GM06990 (cell line): ENCODE measurements at places on chromosomes 1 and 21.

DNA sequence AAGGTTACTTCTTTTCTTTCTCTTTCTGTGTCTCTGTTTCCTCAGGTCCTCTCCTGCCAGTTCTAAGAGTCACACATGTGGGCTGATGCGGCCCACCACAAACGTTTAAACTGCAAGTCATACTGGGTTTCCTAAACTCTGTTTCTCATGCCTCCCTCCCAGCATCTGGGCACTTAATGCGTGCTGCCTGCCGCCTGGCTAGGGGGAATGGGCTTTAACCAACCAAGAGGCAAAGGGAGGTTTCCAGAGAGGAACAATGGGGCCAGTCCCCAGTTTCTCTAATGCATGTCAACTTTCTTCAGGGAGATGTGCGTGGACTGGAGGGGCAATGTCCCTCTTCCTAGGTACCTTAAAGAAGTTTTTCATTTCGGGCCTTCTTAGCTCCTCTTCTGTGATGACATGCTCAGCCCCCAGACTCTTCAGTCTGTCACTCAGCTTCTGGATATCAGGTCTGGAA is 19.9 kb upstream of the SRSF4 start:
- no peak for DNase-seq

DNA sequence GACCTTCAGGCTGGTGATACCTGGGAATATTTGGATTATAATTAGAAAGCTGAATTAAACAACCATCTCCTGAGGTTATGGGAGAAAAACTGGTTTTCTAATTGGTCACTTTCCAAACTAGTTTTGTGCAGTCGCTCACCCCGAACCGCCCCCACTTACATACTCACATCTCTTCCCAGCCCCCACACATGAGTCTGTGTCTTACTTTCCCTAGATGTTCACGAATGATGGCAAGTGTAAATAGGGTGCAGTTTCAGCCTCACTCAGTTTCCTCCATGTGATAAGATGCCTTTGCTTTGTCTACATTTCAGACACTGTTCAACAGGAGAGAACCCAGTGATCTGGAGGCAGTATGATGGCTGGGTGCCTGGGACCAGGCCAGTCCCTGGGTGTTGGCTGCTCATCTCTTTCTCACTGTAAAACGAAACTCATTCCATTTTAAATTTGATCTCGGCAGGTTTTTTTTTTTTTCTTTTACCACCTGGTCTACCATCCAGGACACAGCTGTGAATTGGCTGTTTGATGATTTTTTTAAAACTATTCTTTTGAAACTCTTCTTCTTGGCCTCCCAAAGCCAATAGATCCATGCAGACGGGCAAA is 164.3 kb upstream of the RAB4A start:
- DNase-seq = no peak

- DNase-seq = no peak
Observed at GRCh38 chr1:110541906-110542395, 23.0 kb upstream of the KCNA10 start.

GRCh38 chr1:119779869-119780356 is 11.2 kb upstream of the HMGCS2 start:
- DNase-seq = no peak

- no peak for DNase-seq
Observed at GRCh38 chr1:45926330-45926729, 122.9 kb downstream of the MAST2 start.

DNA sequence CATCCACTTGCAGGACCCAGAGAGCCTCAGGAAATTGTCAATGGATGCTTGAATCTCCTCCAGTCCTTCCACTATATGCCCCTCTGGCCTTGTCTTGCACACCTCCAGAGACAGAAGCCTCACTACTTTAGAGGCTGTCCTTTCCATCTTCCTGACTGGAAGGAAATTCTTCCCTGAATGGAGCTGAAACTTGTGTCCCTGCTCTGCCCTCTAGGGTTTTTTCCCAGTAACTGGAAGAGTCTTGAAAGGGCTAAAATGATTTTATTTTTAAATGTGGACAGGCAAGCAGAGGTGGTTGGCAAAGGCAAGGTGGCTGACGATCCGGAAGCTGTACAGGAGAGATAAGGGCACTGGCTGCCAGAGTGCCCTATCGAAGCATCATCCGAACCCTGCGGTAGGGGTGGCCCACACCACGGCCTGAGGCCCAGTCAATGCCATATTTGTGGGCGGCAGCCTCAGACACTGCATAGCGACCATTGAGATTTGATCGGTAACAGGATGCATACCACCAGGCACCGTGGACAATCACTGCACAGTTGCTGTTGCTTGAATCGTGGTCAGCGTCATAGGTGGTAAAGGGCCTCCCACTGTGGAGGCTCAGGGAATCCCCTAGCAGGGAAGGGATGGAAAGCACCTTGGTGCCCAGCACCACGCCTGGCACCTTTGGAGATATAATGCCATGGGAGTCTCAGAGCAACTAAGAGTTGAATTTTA is 2.3 kb upstream of the MAP3K6 start:
- no peak for DNase-seq

GRCh38 chr1:201877877-201878401 is 10.8 kb upstream of the SHISA4 start:
- no peak for DNase-seq

DNA sequence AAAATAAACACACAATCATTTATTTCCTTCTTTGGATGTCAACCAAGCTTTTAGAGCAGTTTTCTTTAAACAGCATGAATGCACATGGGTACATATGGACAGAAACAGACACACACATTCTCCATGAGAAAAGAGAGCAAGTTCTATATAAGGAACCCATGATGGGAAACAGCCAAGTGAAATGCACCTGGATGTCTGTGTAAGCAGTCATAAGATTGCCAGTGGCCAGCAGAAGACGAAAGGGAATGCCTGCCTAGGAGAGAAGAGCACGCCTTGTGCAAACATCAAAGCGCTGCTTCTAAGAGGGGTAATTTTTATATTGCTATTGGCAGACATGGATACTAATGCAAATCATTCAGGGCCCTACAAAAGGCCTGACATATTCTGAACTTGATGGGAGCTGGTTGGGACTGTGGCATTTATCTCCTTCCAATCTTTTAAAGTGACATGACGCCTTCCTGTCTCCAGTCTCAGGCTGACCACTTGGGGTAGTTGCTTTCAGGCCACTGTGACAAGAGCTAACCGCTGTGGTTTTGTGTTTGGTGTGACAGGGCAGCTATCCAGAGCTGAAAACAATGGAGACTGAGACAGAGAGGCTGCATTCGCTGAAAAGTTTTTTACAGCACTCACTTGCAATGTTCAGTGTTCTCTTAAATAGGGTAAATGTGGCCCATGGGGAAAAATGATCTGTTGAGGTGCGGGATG is 75.0 kb upstream of the DPT start:
- DNase-seq = no peak

DNA sequence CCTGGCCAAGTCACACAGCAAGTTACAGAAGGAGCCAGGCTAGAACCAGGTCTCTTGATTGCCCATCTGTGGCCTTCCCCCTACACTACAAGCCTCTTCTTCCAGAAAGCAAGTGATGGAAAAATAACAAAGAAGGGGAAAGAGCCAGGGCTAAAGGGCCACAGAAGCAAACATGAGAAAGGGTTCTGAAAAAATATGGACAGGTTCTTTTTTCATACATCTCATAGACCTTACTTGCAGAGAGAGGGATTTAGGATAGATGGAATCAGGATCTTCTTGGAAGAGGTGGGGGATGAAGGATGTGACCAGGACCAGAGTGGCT is 3.2 kb downstream of the RHBG start:
- no peak for DNase-seq

DNA sequence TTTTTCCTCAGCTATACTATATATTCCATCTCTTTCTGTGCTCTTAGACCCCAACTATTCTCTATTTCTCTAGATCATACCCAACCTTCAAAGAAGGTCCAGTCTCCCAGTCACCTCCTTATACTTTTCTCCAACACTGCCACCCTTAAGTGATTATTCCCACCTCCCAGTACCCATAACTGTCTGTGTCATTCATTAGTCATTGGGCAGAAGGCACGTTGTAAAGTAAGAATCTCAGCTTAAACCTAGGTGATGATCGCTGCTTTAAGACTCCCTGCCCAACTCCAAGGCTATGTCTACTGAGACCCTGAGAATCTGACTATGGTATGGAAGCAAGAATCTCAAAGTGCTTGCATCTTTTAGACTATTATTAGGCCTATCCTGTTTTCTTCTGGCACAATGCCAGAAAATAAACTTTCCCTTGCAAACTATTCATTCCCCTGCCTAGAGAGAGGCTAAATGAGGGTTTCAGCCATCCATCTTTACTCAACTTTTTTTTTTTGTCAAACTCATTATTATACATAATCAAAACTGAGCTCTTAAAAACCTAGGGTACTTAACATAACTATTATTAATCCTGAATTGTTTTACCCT is 174.3 kb upstream of the DPT start:
- no peak for DNase-seq

GRCh38 chr1:34923490-34923889 is 6.0 kb downstream of the DLGAP3 start:
- no peak for DNase-seq

GRCh38 chr1:243596431-243597062 is 253.5 kb downstream of the AKT3 start:
- DNase-seq = peak; percentile 57

GRCh38 chr1:84973498-84974334 is 23.2 kb downstream of the MCOLN2 start:
- DNase-seq = peak; percentile 57

GRCh38 chr1:153358691-153358975 is 979 bp downstream of the S100A9 start:
- DNase-seq = no peak

DNA sequence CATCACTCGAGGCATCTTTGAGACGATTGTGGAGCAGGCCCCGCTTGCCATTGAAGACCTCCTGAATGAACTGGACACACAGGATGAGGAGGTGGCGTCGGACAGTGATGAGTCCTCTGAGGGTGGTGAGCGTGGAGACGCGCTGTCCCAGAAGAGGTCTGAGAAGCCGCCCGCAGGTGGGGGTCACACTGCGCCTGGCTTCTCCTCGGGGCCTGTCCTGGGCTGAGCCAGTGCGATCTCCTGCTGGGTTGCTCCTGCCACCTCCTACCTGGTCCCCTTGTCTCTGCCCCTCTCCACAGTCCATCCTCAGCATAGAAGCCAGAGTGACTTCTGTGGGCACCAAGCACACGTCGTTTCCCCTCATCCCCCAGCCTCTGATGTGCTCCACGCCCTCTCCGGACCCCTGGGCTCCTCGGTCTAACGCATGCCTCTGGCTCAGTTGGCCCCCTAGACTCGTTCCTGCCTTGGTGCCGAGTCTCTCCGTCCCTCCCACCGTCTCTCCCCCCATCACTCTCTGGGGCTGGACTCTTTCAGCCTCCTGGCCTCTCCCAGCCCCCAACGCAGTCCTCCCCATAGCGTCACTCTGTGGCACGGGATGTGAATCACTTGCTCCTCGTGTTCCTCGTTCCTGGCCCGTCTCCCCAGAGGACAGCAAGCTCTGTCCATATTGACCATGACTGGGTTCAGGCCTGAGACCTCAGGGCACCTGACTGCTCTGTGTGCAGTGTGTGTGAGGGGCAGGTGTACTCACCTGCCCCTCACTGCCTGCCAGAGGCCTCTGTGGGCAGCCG is 8.7 kb downstream of the RRP1 start:
- no peak for DNase-seq

DNA sequence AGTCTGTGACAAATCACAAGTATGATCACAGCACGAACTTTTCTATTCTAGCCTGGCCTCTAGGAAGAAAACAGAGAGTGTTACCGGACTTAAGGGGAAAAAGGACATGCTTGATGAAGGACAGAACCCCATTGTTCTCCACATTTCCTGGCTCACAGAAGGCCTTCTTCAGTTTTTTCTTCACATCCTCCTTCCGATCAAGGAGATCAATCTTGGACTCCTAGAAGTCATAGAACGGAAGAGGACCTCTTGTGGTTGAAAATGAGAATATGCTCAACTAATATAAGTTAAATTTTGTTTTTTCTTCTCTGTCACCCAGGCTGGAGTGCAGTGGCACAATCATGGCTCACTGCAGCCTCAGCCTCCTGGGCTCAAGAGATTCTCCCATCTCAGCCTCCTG is 30.3 kb downstream of the YARS1 start:
- DNase-seq = no peak

- DNase-seq = no peak
Observed at GRCh38 chr1:206115791-206116190, 1.4 kb downstream of the AVPR1B start.

DNA sequence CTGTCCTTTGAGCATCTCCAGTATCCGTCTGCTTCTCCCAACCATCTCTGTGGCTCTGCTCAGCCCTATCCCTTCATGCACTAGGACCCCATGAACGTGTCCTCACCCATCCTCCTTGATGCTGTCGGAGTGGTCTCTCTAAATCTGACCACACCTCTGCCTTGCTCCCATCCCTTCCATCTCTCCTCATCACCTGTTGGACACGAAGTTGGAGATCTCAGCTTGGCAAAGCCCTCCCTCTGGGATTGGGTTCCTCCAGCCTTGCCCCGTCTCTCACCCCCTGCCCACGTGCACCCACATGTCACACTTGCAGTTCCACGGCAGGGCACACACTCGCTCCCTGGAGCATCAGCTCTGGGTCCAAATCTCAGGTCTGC is 135.7 kb downstream of the ACTL8 start:
- DNase-seq = no peak

- DNase-seq = no peak
Observed at GRCh38 chr1:15830258-15830657, 17.2 kb upstream of the SPEN start.

- peak; percentile 78 for DNase-seq
Observed at GRCh38 chr1:1137256-1138045, 21.6 kb upstream of the C1orf159 start.

- no peak for DNase-seq
Observed at GRCh38 chr1:71080230-71080738, 551 bp downstream of the ZRANB2 start.

- DNase-seq = no peak
Observed at GRCh38 chr1:54953846-54954245, 26.6 kb upstream of the TMEM61 start.

GRCh38 chr1:195909061-195909460 is 699.2 kb downstream of the KCNT2 start:
- DNase-seq = no peak

DNA sequence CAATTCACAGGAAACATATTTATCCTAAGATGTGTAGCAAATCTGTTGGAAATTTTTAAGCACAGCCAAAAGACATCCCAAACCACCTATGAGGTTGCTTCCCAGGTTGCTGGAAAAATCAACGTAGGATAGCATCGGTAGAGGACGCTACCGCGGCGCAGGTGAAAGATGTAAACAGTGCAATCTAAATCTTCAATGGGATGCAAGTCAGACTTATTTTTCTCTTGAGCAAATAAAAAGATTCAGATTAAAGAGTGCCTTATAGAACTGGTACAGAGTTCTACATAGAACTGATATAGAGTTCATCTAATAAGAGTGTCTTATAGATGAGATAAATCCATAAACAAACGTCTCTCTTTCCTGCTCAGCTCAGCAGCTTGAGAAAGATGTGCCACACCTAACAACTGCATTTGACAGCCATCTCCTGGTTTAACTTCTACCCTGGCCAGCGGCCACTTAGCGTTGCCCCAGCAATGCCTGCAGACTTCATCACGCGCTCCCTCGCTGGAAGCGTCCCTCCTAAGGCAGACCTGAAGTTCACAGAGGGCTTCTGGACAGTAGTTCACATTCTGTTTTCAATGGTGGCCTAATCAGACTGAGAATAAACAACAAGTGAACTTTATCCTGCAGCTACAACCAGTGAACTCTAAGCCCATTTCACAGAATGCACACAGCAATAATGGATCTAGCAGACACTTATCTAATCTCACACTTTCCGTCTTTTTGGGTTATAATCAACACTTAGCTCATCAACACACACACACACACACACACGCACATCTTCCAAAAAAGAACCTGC is 164.5 kb downstream of the TOMM20 start:
- DNase-seq = no peak

- DNase-seq = no peak
Observed at GRCh38 chr21:44952116-44952928, 12.5 kb downstream of the SLX9 start.

GRCh38 chr1:230798491-230798890 is 51.3 kb downstream of the CAPN9 start:
- DNase-seq = no peak
